Heart right ventricle (tissue), 16 donors: ENCODE measurements at places on chromosomes 7 and 10. TPM values are rescaled to one million over a fixed set of nuclear protein-coding genes. Genes with fewer than 3 reads are reported as not detected.

Gene NEUROG3
- total RNA-seq: not detected

Gene AKR1C2
- total RNA-seq: 20.7 TPM

Gene CDH23
- 4.5 TPM for total RNA-seq

Gene CHN2
- total RNA-seq: 20.6 TPM

Gene SEPTIN14
- total RNA-seq: not detected

Gene LIPF
- not detected for total RNA-seq

Gene LIPN
- total RNA-seq: not detected

Gene ATE1
- 42.4 TPM for total RNA-seq

Gene MAGI2
- 4.3 TPM for total RNA-seq

Gene SLC13A1
- total RNA-seq: not detected

Gene RPEL1
- total RNA-seq: not detected

Gene SKIDA1
- 5.1 TPM for total RNA-seq

Gene ACTA2
- total RNA-seq: 95.5 TPM

Gene KCNIP2
- 602 TPM for total RNA-seq

Gene PCGF6
- 8.0 TPM for total RNA-seq

Gene AKR1B15
- not detected for total RNA-seq

Gene ZPBP
- total RNA-seq: not detected

Gene SLC18A2
- 0.12 TPM for total RNA-seq

Gene ASZ1
- total RNA-seq: not detected

Gene PLAU
- total RNA-seq: 4.4 TPM

Gene FRMD4A
- total RNA-seq: 32.3 TPM

Gene SLC16A12
- 2.7 TPM for total RNA-seq

Gene CPA2
- total RNA-seq: 0.60 TPM

Gene MEIG1
- not detected for total RNA-seq

Gene OPALIN
- not detected for total RNA-seq

Gene AS3MT
- total RNA-seq: 12.0 TPM

Gene ADCY1
- 3.2 TPM for total RNA-seq

Gene MRLN
- not detected for total RNA-seq

Gene TBC1D12
- total RNA-seq: 5.7 TPM

Gene ARL5B
- total RNA-seq: 8.0 TPM

Gene ADGRA1
- total RNA-seq: 0.11 TPM

Gene PRR15
- 0.26 TPM for total RNA-seq

Gene GATAD1
- 16.8 TPM for total RNA-seq

Gene IDI2
- total RNA-seq: 0.53 TPM

Gene IL2RA
- total RNA-seq: 1.1 TPM

Gene TMEM229A
- 0.32 TPM for total RNA-seq

Gene C10orf95
- total RNA-seq: not detected

Gene ELMO1
- total RNA-seq: 11.5 TPM

Gene C7orf33
- total RNA-seq: not detected

Gene VAX1
- total RNA-seq: not detected

Gene EBF3
- total RNA-seq: 5.4 TPM

Gene NACAD
- total RNA-seq: 4.3 TPM

Gene ITGA8
- 2.2 TPM for total RNA-seq

Gene SPDYE1
- not detected for total RNA-seq

Gene MICU1
- total RNA-seq: 52.8 TPM

Gene EPHA1
- total RNA-seq: not detected

Gene HOXA5
- total RNA-seq: not detected

Gene DGKI
- total RNA-seq: 1.1 TPM

Gene ENKUR
- not detected for total RNA-seq

Gene EMX2
- total RNA-seq: not detected

Gene EIF4EBP2
- 87.1 TPM for total RNA-seq

Gene MAP3K8
- 4.9 TPM for total RNA-seq

Gene DOCK4
- total RNA-seq: 26.8 TPM

Gene EVX1
- total RNA-seq: not detected

Gene CYP26C1
- not detected for total RNA-seq

Gene SFRP5
- total RNA-seq: 0.25 TPM

Gene TRIM73
- 2.1 TPM for total RNA-seq

Gene PNLIPRP1
- total RNA-seq: 0.72 TPM

Gene PIP
- not detected for total RNA-seq
